Uterus (tissue), 4 donors: ENCODE measurements at places on chromosomes 2 and 18.

DNA sequence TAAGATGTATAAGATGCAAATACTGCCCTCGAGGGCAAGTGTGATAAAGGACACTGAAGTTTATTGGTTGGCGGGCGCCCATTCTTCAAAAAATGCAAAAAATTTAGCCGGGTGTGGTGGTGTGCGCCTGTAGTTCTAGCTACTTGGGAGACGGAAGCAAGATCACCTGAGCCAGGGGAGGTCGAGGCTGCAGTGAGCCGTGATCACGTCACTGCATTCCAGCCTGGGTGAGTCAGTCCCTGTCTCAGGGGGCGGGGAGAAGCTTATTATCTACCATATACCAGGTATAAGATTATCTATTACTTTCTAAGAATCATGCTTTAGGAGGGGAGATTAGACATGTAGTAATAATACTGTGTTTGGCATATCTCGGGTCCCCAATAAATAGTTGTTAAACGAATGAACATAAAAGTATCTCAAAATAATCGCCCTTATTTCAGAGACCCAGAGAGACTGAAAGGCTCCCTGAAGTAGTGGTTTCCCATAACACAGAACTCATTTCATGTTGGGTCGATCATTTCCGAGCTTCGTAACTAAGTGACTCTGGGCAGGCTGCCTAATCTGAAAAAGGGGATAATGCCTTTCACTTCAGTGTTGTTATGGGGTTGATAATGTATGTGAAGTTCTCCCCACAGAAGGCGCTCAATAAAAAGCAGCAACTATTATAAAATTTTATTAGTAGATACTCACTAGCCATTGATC lies 1.2 kb upstream of the SELENOI start:
- DNase-seq = peak; percentile 22

GRCh38 chr2:218996937-218997336 lies 3.7 kb upstream of the CRYBA2 start:
- DNase-seq = no peak

- peak; percentile 16 for DNase-seq
Measured at GRCh38 chr2:86396291-86396785, 44.8 kb upstream of the KDM3A start.

- no peak for DNase-seq
Measured at GRCh38 chr2:174673440-174673839, 75.8 kb upstream of the WIPF1 start.

DNA sequence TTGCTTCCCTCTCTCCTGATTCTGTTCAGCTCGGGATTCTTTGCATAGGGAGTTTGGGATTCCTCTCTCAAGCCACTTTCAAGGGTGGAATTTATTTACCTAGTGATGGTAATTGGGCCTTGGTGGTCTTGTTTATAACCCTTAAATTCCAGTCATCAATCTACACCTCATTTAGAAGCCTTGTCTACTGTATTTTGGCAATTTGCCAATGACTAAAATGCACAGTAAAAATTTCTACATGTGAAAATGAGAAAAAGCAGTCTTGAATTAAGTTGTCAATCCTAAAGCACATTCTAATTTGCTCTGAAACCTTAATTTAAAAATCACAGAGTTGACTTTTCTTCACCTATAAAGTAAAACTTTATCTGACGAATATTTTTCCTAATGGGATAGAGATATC lies 749.2 kb upstream of the CRIM1 start:
- no peak for DNase-seq

DNA sequence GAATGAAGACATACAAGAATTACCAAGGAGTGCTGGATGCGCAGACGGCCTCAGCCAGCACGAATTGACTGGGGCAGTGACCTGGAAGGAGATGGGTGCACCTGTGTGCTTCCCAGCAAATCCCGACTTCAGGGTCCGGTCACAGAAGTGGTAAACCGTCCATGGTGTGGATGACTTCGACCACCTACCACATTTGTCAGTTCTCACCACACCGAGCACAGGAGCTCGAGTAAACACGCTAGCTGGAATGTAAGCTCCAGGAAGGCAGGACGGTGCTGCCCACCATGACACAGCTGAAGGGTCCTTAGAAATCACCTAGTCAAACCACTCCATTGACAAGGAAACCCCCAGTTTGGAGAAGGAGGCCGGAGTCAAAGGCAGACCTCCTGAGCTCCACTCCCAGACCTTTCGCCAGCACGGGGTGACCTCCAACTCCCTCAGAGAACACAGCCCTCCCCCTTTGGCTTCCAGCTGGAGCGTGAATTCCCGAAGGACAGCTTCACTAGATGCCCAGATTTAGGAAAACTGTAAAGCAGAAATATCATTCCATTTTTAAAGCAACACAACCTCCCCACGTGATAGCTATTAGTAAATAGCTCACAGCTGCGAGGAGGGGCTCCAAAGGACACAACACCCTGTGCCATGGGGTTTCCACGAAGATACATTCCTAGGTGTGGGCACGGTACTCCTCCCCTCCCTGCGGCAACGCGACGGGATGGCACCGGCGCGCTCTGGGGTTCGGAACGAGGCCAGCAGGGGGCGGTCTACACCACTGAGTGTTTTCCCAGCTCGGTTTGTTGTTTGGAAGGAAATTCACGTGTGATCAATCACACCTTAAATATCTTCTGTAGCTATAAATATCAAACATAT lies 34.1 kb upstream of the GNAL start:
- DNase-seq = no peak

DNA sequence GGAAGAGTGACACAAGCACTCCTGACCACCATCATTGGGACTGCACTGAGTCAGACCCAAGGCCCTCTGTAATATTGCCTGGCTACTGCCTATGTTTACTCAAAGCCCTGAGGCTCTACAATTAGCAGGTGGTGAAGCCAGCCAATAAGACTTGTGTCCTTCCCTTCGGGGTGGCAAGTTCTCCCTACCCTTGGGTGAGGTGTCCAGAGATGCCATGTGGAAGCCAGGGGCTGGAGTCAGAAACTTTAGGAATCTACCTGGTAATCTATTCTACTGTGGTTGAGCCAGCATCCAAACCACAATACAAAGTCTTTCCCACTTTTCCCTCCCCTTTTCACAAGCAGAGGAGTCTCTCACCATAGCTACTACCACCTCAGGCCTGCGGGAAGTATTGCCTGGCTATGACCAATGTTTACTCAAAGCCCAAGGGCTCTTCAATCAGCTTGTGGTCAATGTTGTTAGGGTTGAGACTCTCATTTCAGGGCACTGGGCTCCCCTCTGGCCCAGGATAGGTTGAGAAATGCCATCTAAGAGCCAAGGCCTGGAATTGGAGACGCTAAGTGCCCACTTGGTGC lies 17.6 kb downstream of the DHRS9 start:
- no peak for DNase-seq

DNA sequence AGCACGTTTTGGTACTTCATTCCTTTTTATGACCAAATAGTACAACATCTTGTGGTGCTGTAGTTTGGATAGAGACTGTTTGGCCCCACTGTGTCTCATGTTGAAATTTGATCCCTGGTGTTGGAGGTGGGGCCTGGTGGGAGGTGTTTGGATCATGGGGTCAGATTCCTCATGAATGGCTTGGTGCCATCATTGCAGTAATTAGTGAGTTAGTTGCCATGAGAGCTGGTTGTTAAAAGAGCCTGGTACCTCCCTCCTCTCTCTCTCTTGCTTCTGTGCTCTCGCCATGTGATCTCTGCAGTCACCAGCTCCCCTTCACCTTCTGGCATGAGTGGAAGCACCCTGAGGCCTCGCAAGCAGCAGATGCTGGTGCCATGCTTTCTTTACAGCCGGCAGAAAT lies 50.9 kb downstream of the NCAPH start:
- DNase-seq = no peak

GRCh38 chr2:174892546-174892945 lies 112.6 kb downstream of the CHN1 start:
- DNase-seq = no peak

- DNase-seq = no peak
Measured at GRCh38 chr18:69954719-69955480, 7.2 kb upstream of the CD226 start.

GRCh38 chr2:42238644-42239288 lies 69.6 kb downstream of the EML4 start:
- peak; percentile 27 for DNase-seq

- DNase-seq = no peak
Measured at GRCh38 chr18:57787068-57787685, 15.9 kb downstream of the ATP8B1 start.

DNA sequence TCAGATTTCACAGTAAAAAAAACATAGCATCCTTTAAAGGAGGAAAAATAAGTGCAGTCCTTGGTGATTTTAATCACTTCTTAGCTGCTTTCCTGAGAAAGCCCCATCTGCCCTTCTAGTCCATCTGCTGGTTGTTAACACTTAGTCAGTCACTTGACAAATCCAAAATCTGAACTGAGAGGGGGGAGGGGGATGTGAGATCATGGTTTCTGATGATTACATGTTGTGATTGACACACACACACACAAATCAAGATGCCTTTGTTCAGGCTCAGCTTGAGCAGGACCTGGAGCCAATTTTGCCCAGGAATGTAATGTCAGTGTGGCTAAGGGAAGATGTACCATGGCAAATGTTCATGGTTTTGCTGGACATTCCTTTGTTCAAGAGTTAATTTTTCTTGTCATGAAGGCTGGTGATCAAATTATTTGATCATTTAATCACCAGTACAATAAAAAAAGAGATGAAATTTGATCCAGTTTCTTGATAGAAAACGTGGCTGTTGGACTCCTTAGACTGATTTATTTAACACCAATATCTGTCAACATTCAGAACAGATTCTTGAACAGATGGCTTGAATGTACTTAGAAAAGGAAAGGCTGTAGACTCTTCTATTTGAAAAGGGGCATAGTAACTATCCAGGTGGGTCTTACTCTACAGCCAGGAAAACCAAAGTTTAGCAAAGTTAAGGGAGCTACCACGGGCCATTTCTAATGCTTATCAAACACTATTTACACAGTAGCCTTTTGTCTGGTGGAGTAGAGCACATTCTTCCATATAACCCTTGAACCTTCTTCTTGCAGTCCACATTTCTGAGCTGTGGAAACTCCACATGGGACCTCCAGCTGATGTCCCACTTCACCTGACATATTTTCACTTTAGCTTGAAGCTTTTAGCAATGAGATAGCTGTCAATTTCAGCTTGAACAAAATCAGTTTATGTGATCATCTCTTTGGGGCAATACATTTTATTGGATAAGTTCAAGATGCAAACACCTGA lies 408.7 kb downstream of the PIK3C3 start:
- DNase-seq = no peak
